ENCODE measurements at places on chromosomes 3 and 15.

- DNase-seq = no peak
Measured at GRCh38 chr3:135292162-135292561, 497.1 kb downstream of the EPHB1 start.

GRCh38 chr3:121895736-121896135 is 1.5 kb downstream of the SLC15A2 start:
- no peak for DNase-seq

DNA sequence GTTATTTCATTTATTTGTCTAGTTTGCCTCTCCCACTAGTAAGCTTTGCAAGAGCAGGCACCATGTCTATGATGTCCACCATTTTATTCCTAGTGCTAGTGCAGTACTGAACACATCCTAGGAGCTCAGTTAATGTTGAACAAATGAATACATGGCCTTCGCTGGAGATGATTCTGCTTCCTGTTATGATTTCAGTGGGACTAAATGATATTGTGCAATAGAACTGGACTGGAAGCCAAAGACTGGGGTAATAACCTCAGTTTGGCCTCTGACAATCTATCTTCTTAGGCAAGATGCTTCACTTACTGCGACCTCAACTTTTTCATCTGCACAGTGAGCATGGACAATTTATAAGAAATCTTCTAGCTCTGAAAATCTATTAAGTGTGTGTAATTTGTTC is 191.3 kb downstream of the ADAMTSL3 start:
- no peak for DNase-seq

GRCh38 chr15:90219421-90220141 is 14.2 kb downstream of the CIB1 start:
- no peak for DNase-seq

All from NCI-H1694 treated with DMSO at 0.1 percent for 48 hours (cell line).